ENCODE measurements at places on chromosomes 12 and 14. TPM values are rescaled to one million over a fixed set of nuclear protein-coding genes. Genes with fewer than 3 reads are reported as not detected.

DNA sequence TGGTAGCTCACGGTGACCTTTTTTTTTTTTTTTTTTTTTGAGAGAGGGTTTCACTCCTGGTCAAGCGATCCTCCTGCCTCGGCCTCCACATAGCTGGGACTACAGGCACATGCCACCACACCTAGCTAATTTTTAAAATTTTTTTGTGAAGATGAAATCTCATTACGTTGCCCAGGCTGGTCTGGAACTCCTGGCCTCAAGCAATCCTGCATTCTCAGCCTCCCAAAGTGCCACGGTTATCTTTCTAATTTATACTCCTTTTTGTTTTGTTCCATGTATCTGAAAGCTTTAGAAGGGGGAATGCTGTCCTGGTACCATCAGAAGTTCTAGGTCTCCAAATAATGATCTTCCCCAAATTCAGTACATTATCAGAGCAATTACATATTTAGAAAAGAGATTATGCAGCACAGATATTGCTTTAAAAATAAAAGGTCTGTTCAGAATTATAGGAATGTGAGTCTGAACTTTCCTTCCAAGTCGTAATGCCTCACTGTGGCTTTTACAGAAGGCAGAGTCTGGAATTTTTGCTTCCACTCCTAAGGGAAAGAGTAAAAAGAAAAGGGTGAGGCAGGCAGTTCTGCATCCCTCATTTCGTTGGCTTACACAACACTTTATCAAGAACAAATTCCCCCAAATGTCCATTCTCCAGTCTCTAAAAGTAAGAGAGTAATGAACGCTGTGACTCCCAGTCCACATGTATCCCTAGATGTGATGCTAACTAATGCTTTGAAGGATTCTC is 73.0 kb downstream of the GCH1 start:
- no peaks in the 10 kb centered on the region for H3K4me1 ChIP-seq
- H3K27ac ChIP-seq: no peak overlapping the region
- no peaks in the 10 kb centered on the region for H3K27me3 ChIP-seq
- H3K36me3 ChIP-seq: no peaks in the 10 kb centered on the region
- DNase-seq: no peak

GRCh38 chr12:78115889-78116288 is 285.2 kb downstream of the NAV3 start:
- no peaks in the 10 kb centered on the region for H3K4me1 ChIP-seq
- no peaks in the 10 kb centered on the region for H3K36me3 ChIP-seq

DNA sequence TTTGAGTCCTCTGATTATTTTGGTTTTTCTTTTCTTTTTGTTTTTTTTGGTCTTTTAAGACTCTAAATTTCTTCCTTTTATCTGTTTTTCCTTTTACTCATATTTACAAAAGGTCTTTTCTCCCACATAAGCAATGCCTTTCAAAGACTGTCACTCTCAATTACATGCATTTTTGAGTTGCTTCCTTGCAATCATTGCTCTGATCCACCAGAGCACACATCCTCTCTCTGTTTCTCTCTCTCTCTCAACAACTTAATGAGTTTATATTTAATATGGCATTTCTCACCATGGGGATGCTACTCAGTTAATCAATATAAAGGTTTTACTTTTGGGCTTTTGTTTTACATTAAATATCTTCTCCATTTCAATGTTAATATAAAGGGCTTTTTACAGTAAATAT is 62.7 kb upstream of the OR10AD1 start:
- H3K36me3 ChIP-seq: no peaks in the 10 kb centered on the region
- H3K27ac ChIP-seq: no peak overlapping the region
- no peak for DNase-seq
- no peaks in the 10 kb centered on the region for H3K4me1 ChIP-seq

GRCh38 chr14:98347686-98348085 is 924.3 kb downstream of the BCL11B start:
- no peak for DNase-seq
- no peaks in the 10 kb centered on the region for H3K27me3 ChIP-seq
- H3K4me3 ChIP-seq: no peak overlapping the region
- H3K4me1 ChIP-seq: no peaks in the 10 kb centered on the region

DNA sequence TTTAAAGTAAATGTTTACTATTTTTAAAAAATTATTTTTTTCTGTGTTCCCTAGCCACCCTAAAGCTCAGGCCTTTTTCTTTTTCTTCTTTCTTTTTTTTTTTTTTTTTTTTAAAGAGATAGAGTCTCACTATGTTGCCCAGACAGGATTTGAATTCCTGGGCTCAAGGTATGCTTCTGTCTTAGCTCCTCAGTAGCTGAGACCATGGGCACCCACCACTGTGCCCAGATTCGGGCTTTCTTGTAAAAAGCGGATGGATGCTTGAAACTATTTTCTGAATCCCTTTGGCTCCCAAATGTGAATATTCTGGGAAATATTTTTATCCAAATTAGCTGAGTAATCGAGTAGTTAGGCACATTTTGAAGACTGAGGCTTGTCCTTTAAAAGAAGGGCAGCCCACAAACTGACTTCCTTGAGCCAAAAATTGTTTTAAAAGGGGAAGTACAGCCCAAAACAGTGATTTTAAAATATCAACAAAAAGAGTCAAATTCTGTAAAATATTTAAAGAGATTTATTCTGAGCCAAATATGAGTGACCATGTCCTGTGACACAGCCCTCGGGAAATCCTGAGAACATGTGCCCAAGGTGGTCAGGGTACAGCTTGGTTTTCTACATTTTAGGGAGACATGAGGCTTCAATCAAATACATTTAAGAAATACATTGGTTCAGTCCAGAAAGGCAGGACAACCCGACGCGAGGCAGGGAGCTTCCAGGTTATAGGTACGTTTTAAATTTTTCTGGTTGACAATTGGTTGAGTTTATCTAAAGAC is 28.8 kb upstream of the HIGD1C start:
- peaks cover 43% of the 10 kb centered on the region for H3K4me1 ChIP-seq
- H3K27me3 ChIP-seq: no peaks in the 10 kb centered on the region
- peak overlapping the region; percentile 78 for H3K4me3 ChIP-seq

DNA sequence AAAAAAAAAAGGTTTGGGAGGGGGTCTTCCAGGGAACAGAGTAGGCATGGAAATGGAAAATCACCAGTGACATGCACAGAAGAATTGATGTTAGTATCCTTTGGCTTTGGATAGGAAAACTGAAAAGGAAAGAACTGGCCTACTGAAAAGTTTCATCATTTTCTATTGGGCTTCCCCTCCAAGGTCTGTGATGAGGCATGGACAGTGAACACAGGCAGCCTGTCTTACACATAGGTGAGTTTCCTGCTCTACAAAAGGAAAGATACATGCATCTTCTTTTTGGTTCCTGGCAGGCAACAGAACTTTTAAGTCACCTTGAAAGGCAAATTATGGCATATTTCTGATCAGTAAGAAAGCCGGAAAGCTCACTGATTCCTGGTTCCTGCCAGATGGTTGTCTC is 5.8 kb downstream of the BMAL2 start:
- no peaks in the 10 kb centered on the region for H3K4me1 ChIP-seq
- no peak overlapping the region for H3K27ac ChIP-seq
- DNase-seq: no peak
- H3K27me3 ChIP-seq: no peaks in the 10 kb centered on the region
- no peak overlapping the region for H3K4me3 ChIP-seq
- no peaks in the 10 kb centered on the region for H3K36me3 ChIP-seq

- H3K4me1 ChIP-seq: peaks cover 7% of the 10 kb centered on the region
- H3K27me3 ChIP-seq: no peaks in the 10 kb centered on the region
- no peak overlapping the region for H3K27ac ChIP-seq
- DNase-seq: no peak
These were observed 16.6 kb upstream of the KLRF1 start for GRCh38 chr12:9810671-9811070.

DNA sequence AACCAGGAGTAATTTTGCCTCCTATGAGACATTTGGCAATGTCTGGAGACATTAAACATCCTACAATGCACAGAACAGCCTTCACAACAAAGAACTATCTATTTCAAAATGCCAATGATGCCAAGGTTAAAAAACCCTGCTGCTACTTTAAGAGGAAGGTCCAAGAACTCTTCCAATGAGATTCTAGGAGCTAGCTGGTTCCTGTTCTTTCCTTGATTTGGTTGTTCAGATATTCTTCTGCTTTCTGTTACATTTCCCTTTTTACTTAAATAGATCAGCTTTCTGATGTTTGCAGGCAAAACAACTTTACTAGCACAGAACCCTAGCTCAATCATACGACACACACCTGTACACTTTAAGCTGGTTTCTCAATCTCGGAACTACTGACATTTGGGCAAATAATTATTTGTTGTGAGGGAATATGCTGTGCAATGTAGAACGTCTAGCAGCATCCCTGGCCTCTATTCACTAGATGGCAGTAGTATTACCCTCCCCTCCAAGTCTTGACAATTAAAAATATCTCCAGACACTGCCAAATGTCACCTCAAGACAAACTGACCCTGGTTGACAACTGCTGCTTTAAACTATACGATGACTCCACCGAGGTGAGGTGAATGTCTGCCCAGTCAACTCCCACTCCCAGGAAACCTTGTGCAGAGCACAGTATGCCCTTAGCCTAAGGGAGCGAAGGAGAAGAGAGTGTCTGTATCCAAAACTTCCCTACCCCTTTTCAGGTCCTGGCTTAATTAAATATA is 4.4 kb downstream of the BLTP3B start:
- peak overlapping the region; percentile 12 for H3K4me3 ChIP-seq
- no peaks in the 10 kb centered on the region for H3K27me3 ChIP-seq
- peak overlapping the region; percentile 64 for H3K27ac ChIP-seq

DNA sequence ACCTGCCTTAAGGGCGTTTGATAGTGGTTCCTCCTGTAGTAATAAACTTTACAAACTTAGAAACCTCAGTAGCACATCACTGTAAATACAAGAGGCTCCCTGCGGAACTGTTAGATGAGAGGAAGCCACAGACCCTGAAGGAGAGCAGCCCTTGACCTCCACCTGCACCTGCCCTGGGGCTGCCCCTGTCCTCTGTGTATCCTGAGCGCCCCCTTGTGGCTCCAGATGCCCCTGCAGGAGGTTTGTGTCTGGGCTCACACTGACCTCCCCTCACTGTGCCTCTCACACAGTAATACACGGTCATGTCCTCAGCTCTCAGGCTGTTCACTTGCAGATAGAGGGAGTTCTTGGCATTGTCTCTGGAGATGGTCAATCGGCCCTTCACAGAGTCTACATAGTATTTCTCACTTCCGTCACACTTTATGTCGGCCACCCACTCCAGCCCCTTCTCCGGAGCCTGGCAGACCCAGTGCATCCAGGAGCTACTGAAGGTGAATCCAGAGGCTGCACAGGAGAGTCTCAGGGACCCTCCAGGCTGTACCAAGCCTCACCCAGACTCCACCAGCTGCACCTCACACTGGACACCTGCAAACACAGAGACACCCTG is 1059.8 kb downstream of the TMEM121 start:
- no peak for DNase-seq
- no peak overlapping the region for H3K27ac ChIP-seq
- H3K4me3 ChIP-seq: no peak overlapping the region

- peaks cover 2% of the 10 kb centered on the region for H3K27me3 ChIP-seq
- H3K36me3 ChIP-seq: no peaks in the 10 kb centered on the region
- H3K4me3 ChIP-seq: no peak overlapping the region
- DNase-seq: no peak
These were observed 12.1 kb upstream of the PPP4R4 start for GRCh38 chr14:94161981-94162380.

DNA sequence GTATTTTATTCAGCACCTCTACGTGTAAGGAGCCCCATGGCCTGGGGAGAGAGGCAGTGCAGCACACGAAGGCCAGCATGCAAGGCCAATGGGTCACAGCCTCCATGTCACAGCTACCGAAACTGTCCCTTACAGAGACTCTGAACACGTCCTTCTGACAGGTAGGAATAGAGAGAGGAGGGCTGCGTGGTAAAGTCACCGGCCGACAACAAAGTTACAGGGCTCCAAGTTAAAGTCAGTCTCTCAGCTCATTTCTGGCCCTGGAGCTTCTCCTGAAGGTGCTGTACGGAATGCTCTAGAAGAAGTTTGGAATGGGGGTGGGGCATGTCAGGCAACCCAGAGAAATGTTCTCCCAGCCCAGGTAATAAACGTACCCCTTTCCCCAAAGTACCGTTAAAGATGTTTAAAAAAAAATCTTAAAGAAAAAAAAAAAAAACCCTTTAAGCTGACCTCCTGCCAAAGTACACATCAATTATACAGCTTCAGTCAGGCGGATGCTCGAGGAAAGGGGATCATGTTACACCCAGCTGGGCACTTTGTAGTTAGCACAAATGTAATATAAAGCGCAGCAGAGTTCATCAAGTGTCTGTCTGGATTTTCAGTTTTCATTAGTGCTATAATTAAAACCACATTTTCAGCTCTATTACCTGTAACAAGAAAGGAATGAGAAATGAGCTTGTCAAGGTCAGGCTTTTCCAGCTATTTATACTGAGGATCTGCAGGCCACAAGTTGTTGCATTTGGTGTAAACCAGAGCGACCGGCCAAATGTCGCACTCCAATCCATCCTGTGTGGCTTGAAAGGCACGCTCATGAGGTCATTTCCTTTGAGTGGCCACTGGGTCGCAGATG is 53.3 kb upstream of the CDKN3 start:
- no peaks in the 10 kb centered on the region for H3K4me1 ChIP-seq
- H3K27ac ChIP-seq: no peak overlapping the region
- no peak overlapping the region for H3K4me3 ChIP-seq
- DNase-seq: no peak
- no peaks in the 10 kb centered on the region for H3K36me3 ChIP-seq
- peaks cover under 1% of the 10 kb centered on the region for H3K27me3 ChIP-seq

GRCh38 chr12:29238822-29239291 is 89.8 kb downstream of the FAR2 start:
- no peaks in the 10 kb centered on the region for H3K36me3 ChIP-seq
- no peaks in the 10 kb centered on the region for H3K27me3 ChIP-seq

- no peak overlapping the region for H3K27ac ChIP-seq
- H3K27me3 ChIP-seq: no peaks in the 10 kb centered on the region
- no peak overlapping the region for H3K4me3 ChIP-seq
- no peak for DNase-seq
- peaks cover 6% of the 10 kb centered on the region for H3K4me1 ChIP-seq
- no peaks in the 10 kb centered on the region for H3K36me3 ChIP-seq
These were observed 70.1 kb downstream of the SYNE2 start for GRCh38 chr14:63922696-63923421.

DNA sequence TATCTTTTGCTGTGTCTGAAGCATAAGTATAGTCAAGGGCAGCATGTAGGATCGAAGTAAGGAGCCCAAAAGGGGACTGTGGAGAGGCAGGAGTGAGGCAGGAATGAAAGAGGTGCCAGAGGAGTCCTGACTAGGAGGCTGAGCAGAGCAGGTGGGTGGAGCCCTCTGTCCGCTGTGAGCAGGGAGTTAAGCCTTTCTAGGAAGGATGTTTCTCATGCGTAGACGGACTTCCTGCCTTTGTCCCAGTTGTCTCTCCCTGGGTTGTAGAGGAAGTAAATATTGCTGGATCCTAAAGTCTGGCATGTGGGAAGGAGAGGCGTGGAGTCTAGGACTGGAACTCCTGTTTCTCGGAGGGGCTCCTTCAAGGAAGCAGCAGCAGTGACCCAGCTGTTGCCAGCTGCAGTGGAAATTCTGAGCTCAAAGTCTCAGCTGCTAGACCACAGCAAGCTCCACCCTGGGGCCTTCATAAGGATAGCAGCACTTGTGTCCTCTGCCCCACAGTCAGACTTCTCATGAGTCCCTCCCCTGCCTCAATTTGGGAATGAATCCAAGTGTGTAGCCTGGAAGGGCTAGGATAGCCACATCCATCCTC is 44.0 kb downstream of the RBMS2 start:
- H3K36me3 ChIP-seq: peaks cover 22% of the 10 kb centered on the region
- H3K27ac ChIP-seq: peak overlapping the region; percentile 21
- DNase-seq: peak; percentile 77
- H3K4me3 ChIP-seq: no peak overlapping the region
- H3K4me1 ChIP-seq: peaks cover 15% of the 10 kb centered on the region

AKAP5 gene
- 0.15 TPM for total RNA-seq

SLC25A47 gene
- total RNA-seq: not detected

KIF5A gene
- total RNA-seq: not detected

CIROP gene
- not detected for total RNA-seq

NTF3 gene
- 0.27 TPM for total RNA-seq

NDUFA9 gene
- 127 TPM for total RNA-seq

GPRC5D gene
- total RNA-seq: not detected

PTCSC3 gene
- not detected for total RNA-seq

SNX6 gene
- 36.3 TPM for total RNA-seq

TAS2R20 gene
- total RNA-seq: 0.25 TPM

GPR162 gene
- total RNA-seq: 1.0 TPM

PSMB5 gene
- 156 TPM for total RNA-seq
